ENCODE measurements at places on chromosomes 7 and 10.

DNA sequence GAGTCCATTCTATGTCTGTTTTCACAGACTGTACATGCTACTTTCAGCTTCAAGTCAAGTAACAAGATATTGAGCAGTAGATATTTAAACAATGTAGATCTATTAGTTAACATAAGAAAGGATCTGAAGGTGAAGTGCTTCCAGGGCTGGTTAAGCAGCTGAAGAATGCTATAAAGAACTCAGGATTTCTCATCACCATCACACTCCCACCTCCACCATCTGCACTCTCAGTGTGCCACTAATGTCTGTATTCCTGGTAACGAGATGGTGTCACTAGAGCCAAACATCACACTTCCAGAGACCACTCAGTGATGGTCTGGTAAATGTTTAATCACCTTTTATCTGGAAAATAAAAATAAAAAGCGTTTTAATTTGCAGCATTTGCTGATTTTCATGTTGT, 224.0 kb upstream of the FERD3L start:
- no peak for DNase-seq

- no peak for DNase-seq
Measured at GRCh38 chr7:72313906-72314305, 98.2 kb downstream of the CALN1 start.

DNA sequence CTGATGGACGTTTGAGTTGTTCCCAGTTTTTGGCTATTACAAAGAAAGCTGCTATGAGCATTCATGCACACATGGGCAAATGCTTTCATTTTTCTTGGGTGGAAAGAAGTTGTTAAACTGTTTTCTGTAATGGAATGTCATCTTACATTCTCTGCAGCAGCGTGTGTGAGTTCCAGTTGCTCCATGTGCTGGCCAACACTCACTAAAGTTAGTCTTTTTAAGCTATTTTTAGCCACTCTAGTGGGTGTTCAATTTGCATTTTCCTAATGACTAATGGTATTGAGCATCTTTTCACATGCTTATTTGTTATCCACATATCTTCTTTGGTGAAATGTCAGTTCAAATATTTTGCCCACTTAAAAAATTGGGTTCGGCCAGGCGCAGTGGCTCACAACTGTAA, 82.8 kb upstream of the COL13A1 start:
- no peak for DNase-seq

DNA sequence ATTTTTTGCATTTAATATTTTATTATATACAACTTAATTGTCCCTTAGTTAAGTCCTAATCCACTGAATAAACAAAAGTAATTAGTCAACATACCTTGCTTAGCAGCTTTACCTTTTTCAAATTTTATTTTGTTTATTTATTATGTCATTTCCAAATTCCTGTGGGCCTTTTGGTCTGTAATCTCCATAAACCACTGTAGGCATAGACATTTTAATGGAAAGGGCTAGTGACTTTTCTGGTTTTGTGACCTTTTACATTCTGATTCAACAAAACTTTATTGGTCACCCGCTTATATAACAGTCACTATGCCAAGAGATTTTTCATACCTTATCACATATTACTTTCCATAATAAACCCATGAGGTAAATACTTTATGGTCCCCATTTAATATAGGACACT, 181.3 kb upstream of the PRPS1L1 start:
- no peak for DNase-seq

GRCh38 chr10:33329178-33329577, 5.3 kb downstream of the NRP1 start:
- DNase-seq, result no peak

DNA sequence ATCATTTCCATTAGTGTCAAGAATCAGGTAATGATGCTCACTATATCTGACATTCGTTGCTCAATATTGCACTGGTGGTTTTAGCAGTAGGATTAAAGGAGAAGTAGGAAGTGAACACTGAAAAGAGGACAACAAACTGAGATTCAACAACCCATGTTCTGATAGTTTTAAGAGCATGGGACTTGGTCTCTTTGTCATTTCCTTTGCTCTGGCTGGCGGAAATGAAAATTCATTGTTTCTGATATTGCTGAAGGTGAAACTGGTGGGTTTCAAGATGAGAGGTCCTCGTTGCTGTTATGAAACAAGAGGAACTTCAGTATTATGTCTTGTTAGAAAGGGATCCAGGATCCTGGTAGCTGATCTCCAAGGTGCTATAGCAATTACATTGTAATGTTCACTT, 129.0 kb downstream of the DNAH11 start:
- DNase-seq, result no peak

- no peak for DNase-seq
Measured at GRCh38 chr10:132967540-132967939, 25.2 kb upstream of the CFAP46 start.

- DNase-seq, result no peak
Measured at GRCh38 chr7:1743481-1744230, 73.6 kb downstream of the ELFN1 start.

GRCh38 chr7:39158367-39158766, 180.7 kb downstream of the POU6F2 start:
- DNase-seq, result no peak

- no peak for DNase-seq
Measured at GRCh38 chr7:2124604-2125345, 108.0 kb downstream of the MAD1L1 start.

GRCh38 chr10:87092861-87093631, 1.6 kb downstream of the GLUD1 start:
- DNase-seq, result no peak

DNA sequence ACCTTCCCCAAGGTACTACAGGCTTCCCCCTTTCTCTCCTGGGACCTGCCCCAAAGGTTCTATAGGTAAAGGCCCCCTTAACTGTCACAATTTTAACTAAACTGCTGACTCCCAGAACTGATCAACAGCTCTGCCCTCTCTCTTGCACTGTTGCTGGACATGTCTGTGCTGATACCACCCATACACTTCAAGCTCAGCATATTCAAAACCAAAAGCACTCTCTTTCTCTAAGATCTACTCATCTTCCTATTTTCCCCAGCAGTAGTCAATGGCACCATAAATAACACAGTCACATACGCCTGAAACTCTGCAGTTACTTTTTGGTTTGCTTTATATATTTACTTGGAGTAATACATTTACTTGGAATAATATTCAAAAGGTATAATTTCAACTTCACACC, 12.3 kb downstream of the OSBPL3 start:
- no peak for DNase-seq

DNA sequence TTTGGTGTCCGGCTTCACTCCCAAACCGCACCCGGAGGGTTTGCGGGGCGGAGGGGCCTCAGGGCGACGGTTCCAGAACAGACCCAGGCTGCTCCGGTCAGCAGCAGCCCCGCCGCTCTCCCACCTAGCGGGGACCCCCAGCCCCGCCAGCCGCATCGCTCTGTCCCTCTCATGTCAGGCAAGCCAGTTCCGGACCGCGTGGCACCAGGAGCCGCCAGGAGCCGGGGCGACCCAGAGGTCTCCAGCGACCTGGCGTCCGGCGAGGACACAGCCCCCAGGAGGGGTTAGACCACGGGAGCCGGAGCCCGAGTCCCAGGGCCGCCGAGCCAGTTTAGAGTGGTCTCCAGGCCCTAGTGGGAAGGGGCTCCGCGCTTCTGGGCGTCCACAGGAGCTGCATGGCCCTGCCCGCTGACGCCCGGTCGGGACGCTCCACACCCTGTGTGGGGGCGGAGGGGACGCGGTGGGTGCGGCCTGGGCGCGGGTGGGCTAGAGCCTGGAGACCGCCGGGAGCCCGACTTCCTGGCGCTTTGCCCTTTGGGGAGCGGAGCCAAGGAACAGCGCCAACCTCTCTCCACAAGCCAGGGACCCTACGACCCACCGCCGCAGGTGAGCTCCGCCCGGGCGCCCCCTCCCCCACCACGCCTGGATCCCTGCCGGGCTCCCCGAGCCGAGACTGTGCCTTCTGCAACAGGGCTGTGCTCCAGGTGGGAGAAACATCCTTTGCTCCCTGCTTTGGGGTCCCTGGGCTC, 43.4 kb downstream of the ZNF117 start:
- no peak for DNase-seq

DNA sequence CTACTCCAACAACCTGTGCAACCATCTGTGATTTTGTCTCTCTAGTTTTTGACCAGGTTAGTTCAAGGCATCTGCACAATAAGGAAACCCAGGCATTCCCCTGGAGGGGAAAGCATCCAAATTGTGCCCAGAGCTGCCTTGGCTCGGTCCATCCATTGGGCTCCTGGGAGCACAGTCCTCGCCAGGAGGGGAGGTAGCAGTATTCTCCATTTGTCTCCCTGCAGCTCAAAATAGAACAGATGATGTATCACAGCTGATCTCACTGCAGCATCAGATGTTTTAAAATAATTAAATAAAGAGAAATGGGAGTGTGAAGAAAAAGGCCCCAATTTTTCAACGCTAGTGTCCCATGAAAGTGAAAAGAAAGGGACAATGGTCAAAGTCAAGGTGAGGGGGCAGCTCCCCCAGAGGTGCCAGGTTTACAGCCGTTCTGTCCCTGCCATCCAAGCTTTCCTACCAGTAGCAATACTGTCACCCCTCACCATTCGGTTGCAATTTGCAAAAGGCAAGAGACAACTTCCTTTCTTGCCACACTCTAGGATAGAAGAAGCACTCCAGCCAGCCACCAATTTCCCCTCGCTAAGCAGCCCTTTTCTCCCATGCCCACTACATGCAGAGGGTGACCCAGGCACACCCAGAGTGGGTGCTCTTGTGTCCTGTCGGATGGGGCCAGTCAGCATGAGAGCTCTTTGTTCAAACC, 43.7 kb downstream of the KCNMA1 start:
- DNase-seq, result no peak

GRCh38 chr7:158804335-158804734, 25.0 kb downstream of the ESYT2 start:
- DNase-seq, result no peak

DNA sequence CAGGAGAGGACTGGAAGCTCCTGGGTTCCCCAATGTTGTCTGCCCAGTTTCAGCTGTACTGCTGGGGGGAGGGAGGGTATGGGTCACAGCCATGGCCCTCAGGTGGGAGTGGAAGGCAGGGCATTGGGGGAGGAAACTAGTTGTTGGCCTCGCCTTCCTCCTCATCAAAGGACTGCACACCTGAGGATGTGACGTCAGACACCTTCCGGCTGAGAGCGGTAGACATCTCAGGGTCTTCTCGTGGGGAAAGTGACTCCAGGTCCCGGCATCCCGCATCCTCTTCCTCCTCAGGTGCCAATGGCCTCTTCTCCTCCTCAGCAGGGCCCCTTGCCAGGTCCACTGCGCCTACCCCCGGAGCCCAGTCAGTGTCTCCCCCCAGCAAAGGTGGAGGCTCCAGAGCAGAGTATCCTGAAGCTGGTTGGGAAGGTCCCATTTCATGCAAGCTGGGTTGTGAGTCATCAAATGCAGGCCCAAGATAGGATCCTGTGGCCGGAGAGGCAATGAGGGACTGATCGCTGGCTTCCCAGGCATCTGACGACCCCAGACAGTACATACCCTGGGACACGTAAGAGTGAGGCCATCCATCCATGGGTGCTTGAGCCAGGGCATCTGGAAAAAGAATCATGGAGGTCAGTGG, 6.0 kb downstream of the FAM131B start:
- no peak for DNase-seq

DNA sequence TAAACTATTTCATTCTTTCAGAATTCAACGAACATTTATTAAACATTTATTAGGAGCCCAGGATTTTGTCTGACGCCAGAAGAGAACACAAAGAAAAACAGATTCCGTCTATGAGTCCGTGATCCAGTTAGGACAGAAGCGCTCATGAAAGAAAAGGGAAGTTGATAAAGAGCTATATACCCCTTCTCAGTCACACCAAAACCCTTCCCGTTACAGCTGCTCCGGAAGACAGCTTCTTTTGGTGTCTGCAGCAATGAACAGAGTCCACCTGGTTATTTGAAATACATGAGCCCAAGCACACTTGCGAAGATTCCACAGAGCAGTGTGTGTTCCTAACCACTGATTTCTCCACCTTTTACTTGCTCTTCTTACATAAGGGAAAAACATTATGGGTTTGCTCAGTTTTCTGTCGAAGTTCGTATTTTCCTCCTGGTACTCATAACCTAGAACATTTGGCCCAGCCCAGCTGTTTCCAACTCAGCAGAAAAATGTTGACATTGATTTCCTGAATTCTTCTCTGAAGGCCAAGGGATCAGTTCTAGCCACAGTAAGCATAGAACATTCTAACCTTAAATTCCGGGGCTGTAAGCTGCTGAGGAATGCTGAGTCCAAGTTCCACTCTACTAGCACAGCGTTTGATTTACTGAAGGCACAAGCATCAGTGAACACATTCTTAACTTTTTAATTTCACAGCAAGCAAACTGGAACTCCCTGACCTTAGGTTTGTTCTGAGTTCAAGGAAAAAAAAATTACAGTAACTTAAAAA, 206.5 kb downstream of the SORCS1 start:
- no peak for DNase-seq

GRCh38 chr10:127492607-127493250, 56.4 kb upstream of the NPS start:
- no peak for DNase-seq

GRCh38 chr7:72080865-72081510, 331.1 kb downstream of the CALN1 start:
- DNase-seq, result no peak

DNA sequence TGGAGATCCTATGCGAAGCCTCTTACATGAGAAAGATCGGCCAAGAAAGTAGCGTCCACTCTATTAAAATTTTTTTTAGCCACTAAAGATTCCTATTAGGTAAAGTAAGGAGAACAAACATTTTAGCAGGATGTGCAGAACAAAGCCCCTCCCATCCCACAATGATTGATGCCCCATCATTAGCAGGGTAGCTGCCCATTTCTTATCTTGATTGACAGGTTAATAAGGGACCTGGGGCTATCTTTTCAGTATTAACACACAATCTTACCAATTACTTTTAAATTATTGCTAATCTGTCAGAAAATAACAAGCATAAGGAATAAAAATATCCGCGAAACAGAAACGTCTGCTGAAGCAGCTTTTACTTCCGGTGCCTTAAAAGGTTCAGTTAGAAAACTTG, 5.1 kb downstream of the FZD8 start:
- DNase-seq, result no peak

DNA sequence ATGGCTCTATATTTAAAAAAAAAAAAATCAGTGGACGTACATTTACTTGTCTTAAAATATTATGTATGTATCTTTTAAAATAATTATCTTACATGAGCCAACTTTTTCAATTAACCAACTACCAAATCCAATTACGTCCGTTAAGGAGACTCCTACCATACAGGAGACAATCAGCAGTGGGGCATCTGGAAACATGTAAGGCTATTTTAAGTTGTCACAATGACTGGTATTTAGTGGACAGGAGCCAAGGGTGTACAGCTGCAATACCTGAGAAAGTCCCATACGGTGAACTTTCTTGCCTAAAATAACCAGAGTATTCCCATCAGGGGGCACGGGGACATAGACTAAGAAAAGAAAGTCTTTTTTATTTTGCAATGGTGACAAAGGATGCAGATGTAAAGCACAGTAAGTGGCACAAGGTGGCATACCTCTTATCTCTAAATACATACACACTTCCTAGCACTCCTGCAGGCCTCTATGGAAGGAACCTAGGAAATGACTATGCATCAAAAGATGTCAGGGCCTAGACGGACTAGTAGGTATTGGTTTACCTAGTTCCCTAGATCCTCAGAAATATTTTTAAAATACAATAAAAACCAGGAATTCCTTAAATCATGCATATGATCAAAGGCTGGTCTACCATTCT, 16.0 kb upstream of the TLL2 start:
- DNase-seq, result no peak
